Left ventricle myocardium superior (tissue), 1 donor: ENCODE measurements at places on chromosomes 2 and 18. TPM values are rescaled to one million over a fixed set of nuclear protein-coding genes. Genes with fewer than 3 reads are reported as not detected.
A peak's percentile ranks its signal among the peaks of the same experiment; 100 is the strongest.

The CXCR1 gene
- total RNA-seq: 0.69 TPM

The KYNU gene
- total RNA-seq: 1.4 TPM

The ARHGAP15 gene
- 4.2 TPM for total RNA-seq

The ICA1L gene
- total RNA-seq: 6.9 TPM

The FOXI3 gene
- not detected for total RNA-seq

The IL36G gene
- not detected for total RNA-seq

The GLI2 gene
- 2.1 TPM for total RNA-seq

The NPAS2 gene
- 40.9 TPM for total RNA-seq

The POTEC gene
- not detected for total RNA-seq

The SERPINB13 gene
- total RNA-seq: not detected

The CMPK2 gene
- total RNA-seq: 3.9 TPM

DNA sequence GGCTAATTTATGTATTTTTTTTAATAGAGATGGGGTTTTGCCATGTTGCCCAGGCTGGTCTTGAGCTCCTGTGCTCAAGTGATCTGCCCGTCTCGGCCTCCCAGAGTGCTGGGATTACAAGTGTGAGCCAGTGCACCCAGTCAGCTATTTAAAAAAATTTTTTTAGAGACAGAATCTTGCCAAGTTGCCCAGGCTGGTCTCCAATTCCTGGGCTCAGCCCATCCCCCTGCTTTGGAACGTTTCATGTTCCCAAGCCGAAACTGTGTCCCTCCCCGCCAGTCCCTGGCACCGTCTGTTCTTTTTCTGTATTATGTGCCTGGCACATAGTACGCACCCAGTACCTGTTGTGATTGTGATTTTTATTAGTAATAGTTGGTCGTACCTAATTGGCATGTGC lies 63.1 kb upstream of the MGAT5 start:
- peak; percentile 75 for DNase-seq

- no peak for DNase-seq
Observed at GRCh38 chr2:23411752-23412431, 26.9 kb downstream of the KLHL29 start.

DNA sequence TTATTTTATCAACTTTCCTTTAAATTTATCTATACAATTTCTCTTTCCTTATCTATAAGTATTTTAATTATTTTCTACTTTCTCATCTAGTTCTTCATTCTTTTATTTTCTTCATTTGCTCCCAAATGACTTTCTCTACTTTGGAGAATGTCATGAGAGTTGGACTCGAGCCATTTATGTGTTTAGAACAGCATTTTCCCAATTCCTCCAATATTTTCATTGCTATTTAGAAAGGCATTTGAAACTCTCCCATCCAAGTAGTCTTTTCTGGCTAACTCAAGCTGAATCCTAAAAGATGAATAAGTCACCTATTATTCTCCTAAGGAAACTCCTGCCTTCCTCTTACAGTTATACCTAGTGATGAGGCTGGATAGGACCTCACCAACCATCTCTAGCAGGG lies 15.8 kb upstream of the FEZ2 start:
- DNase-seq: no peak

DNA sequence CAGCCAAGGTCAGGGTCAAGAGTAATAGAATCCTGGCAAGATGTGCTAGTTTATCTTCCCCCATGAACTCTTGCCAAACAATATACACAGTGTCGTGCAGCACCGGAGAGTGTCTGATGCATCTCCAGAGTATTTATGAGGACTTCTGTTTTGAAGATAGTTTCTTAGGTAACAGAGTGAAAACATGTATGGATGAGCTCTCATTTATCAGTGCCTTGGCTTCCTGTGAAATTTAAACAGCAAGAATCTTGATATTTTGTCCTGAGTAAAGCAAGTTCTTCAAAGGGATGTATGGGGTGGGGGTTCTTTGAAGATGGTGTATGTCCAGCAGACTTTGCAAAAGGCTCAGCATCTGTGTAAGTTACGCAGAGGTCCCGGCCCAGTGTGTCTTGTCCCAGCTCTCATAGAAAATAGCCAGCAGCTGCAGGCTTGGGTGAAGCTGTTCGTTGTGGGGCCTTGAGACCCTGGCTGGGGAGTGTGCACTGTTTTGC lies 361.0 kb upstream of the NT5C1B start:
- no peak for DNase-seq

DNA sequence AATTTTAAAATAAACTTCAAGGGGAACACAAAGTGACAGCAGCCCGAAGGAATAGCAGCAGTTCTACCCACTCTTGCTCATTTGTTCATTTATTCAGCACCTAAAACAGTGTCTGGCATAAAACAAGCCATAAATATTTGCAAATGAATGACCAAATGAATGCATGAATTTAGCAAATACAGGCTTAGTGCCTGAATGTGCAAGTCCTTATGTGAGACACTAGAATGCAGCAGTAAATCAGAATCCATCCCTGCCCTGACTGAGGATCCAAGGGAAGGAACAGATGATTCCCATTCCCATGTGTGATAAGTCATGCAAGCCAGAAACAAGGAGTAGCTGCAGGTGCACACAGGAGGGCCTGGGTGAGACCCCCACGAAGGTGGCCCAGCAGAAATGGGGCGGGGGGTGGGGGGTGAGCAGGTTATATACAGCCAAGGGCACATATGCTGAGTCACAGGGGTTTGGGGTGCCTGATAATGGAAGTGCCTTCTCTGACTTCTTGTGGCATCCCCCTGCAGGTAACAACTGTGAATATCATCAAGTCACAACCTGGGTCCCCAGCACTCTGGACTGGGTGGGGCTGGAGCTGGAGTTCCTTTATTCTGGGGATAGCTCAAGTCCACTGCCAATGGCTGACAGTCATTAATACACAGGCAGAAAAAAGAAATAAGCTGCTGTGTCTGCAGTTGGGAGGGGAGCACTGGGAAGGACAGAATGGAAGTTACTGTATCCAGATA lies 311.9 kb downstream of the TXNL1 start:
- DNase-seq: no peak

- DNase-seq: no peak
Observed at GRCh38 chr2:53793261-53793660, 6.4 kb downstream of the ERLEC1 start.

- DNase-seq: no peak
Observed at GRCh38 chr2:8592736-8593135, 89.1 kb upstream of the ID2 start.

- no peak for DNase-seq
Observed at GRCh38 chr2:220178991-220179695, 551.7 kb downstream of the SLC4A3 start.

DNA sequence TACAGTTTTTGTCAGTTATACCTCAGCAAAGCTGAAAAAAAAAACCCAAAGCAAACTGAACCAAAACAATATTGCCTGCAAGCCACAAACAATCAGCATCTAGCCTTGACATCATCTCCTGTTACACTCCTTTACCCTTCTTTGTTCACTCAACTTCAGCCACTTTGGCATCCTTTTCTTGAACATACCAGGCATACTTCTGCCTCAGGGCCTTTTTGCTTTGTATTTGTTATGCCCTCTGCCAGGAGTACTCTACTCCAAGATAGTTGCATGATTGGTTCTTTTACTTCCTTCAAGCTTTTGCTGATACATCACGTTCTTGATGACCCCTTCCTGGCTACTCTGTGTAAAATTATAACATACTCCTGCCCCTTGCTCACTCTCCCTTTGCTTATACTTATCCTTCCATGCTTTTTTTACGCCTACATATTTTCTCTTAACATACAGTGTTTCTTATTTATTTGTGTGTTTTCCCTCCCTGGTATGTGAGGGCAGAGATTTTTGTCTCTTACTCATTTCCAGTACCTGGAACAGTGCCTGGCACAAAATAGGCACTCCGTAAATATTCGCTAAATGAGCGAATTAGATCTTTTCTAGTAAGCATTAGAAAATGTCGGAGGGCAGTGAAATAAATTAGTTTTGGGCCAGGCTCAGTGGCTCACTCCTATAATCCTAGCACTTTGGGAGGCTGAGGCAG lies 12.7 kb downstream of the ABI2 start:
- DNase-seq: no peak

GRCh38 chr2:14634489-14635390 lies 2.2 kb downstream of the LRATD1 start:
- DNase-seq: peak; percentile 85

DNA sequence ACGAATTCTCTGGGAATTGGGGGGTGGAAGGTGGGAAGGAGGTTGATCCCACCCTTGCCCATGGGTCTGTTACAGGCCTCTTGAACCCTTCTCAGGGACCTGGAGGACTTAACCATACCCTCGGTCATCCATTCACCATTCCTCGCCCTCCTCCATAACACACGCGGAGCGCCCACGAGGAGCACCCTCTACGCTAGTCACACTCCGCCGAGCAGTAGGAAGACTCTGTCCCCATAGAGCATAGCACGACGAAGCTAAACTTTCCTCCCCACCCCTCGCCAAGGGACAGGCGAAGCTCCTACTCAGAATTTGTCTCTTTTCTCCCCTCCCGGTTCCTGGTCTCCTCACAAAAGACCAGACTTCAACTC lies 611 bp upstream of the ITSN2 start:
- DNase-seq: no peak

DNA sequence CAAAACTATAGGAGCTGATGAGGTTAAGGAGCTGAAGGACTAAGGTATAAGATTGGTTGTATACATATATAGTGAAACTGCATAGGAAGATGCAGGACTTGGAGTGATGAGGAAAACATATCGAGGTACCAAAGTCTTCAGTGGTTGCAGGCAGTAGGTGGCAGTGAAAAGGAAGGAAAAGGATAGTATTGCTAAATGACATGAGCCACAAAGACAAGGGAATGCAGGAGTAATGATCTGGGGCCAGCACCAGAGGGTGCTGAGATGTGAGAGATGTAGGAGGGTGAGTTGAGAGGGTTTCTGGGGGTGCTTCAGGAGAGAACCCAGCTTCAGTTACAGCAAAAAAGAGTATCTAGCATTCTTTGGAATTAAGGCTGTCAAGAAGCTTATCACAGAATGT lies 172.2 kb upstream of the MYO3B start:
- no peak for DNase-seq

DNA sequence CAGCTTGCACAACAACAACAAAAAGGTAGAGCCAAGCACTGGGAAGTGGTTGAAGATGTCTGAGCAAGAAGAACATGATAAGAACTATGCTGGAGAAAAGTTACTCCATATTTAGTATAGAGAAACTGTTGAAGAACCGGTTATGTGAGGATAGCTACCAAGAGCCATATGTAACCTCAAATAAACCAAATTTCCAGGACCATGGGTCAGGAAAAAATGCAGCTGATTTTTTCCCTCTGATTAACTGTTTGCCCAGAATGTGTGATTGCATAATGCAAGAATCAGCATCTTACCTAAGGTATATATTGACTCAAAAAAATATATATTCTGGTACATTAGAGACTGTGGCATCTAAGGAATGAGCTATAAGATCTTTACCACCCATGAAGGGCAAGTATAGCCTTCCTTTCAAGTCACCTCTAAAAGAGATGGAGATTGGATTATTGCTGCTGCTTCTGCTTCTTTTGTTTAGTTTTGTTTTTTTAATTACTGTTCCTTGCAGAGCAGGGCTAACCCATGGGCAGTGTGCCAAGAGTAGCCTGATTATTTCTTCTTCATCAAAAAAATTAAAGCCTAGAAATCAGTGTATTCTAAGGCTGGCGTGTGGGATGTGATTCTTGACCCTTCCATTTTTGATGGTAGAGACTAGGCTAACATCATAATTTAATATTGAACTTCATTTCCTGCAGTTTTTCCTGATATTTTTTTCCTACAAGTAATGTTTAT lies 76.9 kb upstream of the MAP3K20 start:
- DNase-seq: no peak

- peak; percentile 91 for DNase-seq
Observed at GRCh38 chr2:26970244-26970927, at the start of gene MAPRE3. TSS of gene MAPRE3 (plus strand) at chr2:26970637. CDS start at chr2:27022219, 51,582 bp downstream.

GRCh38 chr2:113133704-113134598 lies 6.6 kb downstream of the IL1RN start:
- no peak for DNase-seq

DNA sequence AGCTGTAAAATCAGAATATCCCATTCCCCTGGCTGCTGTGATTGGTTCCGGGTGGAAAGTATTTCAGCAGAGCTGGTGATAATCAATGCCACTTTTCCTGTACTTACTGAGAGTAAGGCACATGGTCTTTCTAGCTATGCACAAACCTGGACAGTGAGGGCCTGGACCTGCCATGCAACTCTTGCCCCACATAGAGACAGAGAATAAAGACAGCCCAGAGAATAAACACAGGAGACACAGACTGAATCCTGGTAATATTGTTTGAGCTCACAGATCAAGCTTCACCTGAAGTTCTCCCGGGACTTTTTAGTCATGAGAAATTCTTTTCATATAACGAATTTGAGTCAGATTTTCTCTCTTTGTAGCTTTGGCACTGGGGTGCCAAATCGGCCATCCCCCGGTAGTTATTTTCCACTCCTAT lies 81.9 kb downstream of the ACAA2 start:
- no peak for DNase-seq

GRCh38 chr18:43622024-43622423 lies 344.7 kb upstream of the SYT4 start:
- DNase-seq: no peak

DNA sequence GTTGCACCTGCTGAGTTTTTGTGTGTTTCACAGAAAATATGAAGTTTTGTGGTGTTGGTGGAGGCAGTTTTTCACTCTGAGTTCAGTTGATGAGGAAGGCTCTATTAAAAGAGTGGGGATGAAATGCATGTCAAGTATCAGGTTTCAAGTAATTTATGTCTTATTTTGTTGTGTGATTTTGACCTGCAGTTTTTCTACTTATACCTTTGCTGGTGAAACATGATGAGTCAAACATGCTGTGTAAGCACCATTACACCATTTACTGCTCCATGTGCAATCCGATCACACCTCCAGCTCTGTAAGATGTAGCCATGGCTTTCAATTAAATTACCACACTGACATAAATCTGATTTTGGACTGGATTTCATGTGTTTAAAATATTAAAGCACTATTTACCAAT lies 174.5 kb upstream of the ZEB2 start:
- DNase-seq: no peak

GRCh38 chr2:45276914-45277313 lies 267.7 kb upstream of the SIX2 start:
- no peak for DNase-seq

DNA sequence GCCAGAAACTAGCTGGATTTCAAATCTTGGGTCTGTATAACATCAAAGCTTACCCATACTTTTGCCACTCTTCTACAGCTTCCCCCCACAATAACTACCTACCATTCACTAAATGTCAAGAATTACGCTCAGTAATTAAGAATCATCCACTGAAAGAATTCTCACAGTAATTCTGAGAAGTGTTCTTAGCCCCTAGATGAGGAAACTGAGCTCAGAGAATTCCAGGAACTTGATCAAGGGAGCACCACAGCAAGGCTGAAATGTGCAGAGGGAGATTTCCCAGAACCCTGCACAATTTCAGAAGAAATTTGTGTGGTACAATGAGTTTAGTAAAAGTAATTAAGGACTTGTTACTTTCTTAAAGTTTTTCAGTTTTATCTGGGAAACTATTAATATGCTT lies 194.5 kb upstream of the STK17B start:
- no peak for DNase-seq

- DNase-seq: no peak
Observed at GRCh38 chr2:120635146-120635545, 100.5 kb upstream of the GLI2 start.
